Endodermal cell (in vitro differentiated cells): ENCODE measurements at places on chromosomes 5 and 9. TPM values are rescaled to one million over a fixed set of nuclear protein-coding genes. Genes with fewer than 3 reads are reported as not detected.
A peak's percentile ranks its signal among the peaks of the same experiment; 100 is the strongest.

Gene C1QTNF2
- 0.11 TPM in 1 of 2 replicates, not detected in the other for total RNA-seq

Gene PTRH1
- 8.7 to 17.0 TPM (median 15.2 TPM) in 3 replicates for total RNA-seq

Gene EGFLAM
- total RNA-seq: 2.0 to 4.4 TPM (median 3.5 TPM) in 3 replicates

Gene GLDC
- 4.4 to 11.3 TPM (median 8.9 TPM) in 3 replicates for total RNA-seq

Gene SRP19
- total RNA-seq: 65.4 and 69.6 TPM in 2 replicates

Gene DRD1
- 0.59 and 0.66 TPM in 2 replicates for total RNA-seq

DNA sequence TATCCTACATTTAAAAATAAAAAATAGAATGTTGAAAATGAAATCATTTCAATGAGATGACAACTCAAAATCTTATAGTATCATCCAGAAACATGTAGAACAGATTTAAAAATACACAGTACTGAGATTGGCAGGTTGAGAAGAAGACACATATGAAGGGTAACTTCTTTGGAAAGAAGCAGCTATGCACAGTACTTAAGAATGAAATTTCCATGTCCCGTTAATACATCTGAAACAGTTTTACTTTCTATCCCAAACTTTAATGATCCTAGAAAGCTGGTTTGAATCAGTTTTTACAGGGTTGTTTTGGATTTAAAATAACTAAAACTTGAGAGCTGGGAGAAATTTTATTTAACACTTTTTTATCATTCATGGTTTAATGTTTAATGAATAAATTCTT lies 36.0 kb upstream of the ARRDC3 start:
- H3K27me3 ChIP-seq: no peaks in the 10 kb centered on the region
- no peaks in the 10 kb centered on the region for H3K36me3 ChIP-seq
- H3K27ac ChIP-seq: no peak overlapping the region
- DNase-seq: no peak
- peaks cover 3% of the 10 kb centered on the region for H3K4me1 ChIP-seq

DNA sequence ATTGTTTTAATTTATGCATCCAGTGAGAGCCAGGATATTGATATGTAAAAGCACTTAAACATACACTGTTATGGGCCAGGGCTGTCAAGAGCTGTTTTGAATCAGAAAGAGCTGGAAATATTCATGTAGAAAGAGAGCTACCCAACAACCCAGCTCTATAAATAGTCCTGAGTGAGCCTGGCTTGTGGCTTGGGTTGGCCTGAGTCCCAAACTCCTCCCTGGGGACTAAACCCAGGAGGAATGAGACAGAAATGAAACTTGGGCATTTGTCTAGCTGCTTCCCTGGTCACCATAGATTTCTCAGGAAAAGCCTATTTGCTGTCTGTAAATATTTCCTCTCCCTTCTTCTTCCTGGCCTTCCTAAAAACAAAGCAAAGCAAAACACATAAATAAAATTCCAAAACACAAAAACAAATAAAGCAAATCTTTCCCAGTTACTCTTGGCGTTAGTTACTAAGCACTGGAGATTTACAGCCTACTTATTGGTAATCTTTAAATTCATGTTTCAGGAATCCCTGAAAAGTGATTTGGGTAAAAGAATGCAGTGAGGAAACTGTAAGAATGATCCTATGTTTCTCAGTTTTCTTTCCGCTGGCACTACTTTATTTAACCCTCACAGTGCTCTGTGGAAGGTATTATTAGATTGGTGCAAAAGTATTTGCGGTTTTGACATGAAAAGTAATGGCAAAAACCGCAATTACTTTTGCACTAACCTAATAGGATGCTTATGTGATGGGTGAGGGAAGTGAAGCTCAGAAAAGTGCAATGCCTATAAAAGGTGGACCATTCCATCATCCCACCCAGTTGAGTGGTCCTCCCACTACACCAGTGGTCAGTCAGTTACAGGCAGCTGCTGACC lies 111.8 kb downstream of the CARTPT start:
- H3K4me3 ChIP-seq: no peak overlapping the region
- no peaks in the 10 kb centered on the region for H3K27me3 ChIP-seq
- no peak overlapping the region for H3K27ac ChIP-seq
- no peak for DNase-seq
- H3K4me1 ChIP-seq: no peaks in the 10 kb centered on the region

DNA sequence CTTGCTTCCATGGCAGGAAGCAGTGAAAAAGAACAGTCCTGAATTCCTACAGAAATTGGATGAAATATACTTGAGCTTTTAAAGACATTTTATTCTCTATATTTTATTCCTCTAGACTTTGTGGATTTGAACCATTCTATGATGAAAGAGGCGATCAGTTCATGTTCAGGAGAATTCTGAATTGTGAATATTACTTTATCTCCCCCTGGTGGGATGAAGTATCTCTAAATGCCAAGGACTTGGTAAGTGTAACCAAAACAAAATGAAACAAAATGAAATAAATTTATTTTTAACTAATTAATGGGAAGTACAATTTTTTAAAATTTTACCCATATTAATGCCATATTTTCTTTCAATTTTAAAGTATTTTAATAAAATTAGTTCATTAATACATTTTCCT lies 34.1 kb downstream of the STARD4 start:
- no peak overlapping the region for H3K27ac ChIP-seq
- no peak for DNase-seq
- no peaks in the 10 kb centered on the region for H3K36me3 ChIP-seq
- H3K4me3 ChIP-seq: no peak overlapping the region

- H3K36me3 ChIP-seq: no peaks in the 10 kb centered on the region
- H3K4me1 ChIP-seq: no peaks in the 10 kb centered on the region
- DNase-seq: no peak
Measured at GRCh38 chr5:165913059-165913458, 2378.4 kb upstream of the WWC1 start.

GRCh38 chr9:106106396-106106795 lies 412.1 kb downstream of the TMEM38B start:
- H3K27ac ChIP-seq: no peak overlapping the region
- DNase-seq: no peak
- no peak overlapping the region for H3K4me3 ChIP-seq
- no peaks in the 10 kb centered on the region for H3K27me3 ChIP-seq
- no peaks in the 10 kb centered on the region for H3K4me1 ChIP-seq

GRCh38 chr5:127518319-127518621 lies 830 bp downstream of the PRRC1 start:
- no peaks in the 10 kb centered on the region for H3K4me1 ChIP-seq
- DNase-seq: no peak
- peaks cover 38% of the 10 kb centered on the region for H3K36me3 ChIP-seq
- peak overlapping the region; percentile 87 for H3K27ac ChIP-seq

- H3K4me3 ChIP-seq: no peak overlapping the region
- no peak overlapping the region for H3K27ac ChIP-seq
- H3K36me3 ChIP-seq: no peaks in the 10 kb centered on the region
- DNase-seq: no peak
Measured at GRCh38 chr5:158940977-158941376, 158.7 kb downstream of the EBF1 start.

DNA sequence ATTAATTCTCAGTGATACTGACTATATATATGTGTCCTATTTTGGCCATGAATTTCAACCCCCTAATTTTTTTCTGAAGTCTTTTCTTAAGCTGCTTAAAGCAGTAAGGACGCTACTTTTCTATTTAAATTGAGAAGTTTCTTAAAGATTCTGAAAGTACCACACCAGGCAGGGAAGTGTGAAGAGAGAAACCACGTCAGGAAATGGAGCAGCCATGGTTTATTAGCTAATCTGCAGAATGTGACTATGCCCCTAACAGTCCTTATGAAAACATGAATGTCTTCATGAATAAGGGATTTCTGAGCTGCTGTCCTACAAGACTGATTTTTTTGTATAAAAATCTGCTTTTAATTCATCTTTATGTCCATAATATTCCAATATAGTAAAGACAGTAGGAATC lies 1724.3 kb upstream of the C9orf72 start:
- H3K27ac ChIP-seq: no peak overlapping the region
- H3K4me3 ChIP-seq: no peak overlapping the region
- no peaks in the 10 kb centered on the region for H3K4me1 ChIP-seq
- no peaks in the 10 kb centered on the region for H3K27me3 ChIP-seq

- DNase-seq: peak; percentile 71
- H3K27me3 ChIP-seq: no peaks in the 10 kb centered on the region
- peaks cover 74% of the 10 kb centered on the region for H3K36me3 ChIP-seq
- H3K4me3 ChIP-seq: no peak overlapping the region
- no peaks in the 10 kb centered on the region for H3K4me1 ChIP-seq
Measured at GRCh38 chr9:100322954-100323536, 29.7 kb downstream of the TEX10 start.

DNA sequence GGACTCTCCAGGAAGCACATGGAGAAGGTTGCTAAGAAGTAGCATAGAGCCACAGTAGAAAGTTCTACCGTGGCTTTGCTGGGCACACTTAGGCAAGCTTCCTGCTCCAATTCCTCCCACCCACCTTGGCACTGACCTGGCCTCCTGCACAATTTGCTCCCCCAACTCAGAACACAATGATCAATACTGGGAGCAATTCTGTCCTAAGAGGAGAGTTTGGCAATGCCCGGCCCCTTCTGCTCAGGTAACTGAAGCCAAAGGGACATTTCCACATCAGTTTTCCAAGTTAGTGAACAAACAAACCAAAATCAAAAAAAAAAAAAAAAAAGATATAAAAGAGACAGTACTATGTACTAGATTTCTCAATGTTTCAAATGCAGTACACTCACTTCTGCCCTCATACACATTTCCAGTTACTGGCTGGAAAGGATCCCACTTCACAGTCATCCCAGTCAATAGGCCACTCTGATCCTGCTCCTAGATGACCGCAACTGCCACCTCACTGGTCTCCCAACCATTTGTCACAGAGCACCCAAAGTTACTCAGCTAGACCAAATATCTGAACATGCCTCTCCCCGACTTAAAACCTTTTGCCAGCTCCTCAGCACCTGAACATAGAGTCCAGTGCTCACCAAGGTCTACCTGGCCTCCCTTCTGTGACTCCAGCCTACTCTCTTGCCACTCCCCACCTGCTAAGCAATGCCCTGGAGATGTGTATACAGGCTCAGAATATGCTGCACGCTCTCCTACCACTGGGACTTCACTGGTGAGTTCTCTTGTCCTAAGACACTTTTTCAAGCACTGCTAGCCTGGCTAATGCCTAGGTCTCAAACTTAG lies 21.3 kb downstream of the ABCA1 start:
- H3K36me3 ChIP-seq: peaks cover 57% of the 10 kb centered on the region
- H3K27ac ChIP-seq: no peak overlapping the region
- no peak overlapping the region for H3K4me3 ChIP-seq
- peaks cover 32% of the 10 kb centered on the region for H3K4me1 ChIP-seq

- H3K4me3 ChIP-seq: no peak overlapping the region
- H3K36me3 ChIP-seq: no peaks in the 10 kb centered on the region
- no peak for DNase-seq
- H3K4me1 ChIP-seq: no peaks in the 10 kb centered on the region
- H3K27ac ChIP-seq: no peak overlapping the region
- no peaks in the 10 kb centered on the region for H3K27me3 ChIP-seq
Measured at GRCh38 chr5:81794226-81794625, 43.3 kb upstream of the SSBP2 start.

DNA sequence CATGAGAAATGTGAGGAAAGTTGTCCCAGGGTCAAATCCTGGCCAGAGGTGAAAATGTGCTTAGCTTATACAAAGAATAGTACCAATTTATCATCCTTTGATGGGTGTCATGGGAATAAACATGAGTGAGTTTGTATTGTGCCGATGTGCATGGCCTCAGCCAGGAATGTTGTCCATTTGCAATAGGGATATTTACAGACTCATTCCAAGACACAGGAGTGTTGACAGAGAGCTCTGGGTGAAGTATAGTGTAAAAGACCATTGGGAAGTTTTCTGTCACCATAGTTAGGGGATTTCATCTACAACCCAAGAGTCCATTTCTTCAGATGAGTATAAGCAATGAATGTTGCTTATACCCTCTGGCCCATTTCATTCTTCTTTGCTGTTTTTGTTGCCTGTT lies 160.1 kb downstream of the DMAC1 start:
- no peak for DNase-seq
- H3K27me3 ChIP-seq: no peaks in the 10 kb centered on the region
- no peak overlapping the region for H3K27ac ChIP-seq
- no peaks in the 10 kb centered on the region for H3K4me1 ChIP-seq

DNA sequence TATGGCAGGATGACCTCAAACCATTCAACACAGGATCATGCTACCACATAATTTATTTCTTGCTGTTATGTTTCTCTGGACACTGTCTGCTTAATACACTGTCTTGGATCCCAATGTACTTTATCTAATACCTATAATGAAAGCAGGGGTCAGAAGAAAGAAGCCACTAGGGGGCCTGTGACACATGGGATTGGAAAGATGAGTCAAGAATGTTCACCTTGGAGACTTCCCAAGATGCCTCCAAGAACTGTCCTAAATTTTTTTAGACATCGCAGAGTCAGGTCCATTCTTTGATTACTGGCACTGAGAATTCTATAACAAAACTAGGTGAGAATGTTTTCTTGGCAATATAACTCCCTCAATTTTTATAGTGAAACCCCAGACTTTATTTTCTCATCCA lies 305.8 kb upstream of the SMARCA2 start:
- H3K27ac ChIP-seq: no peak overlapping the region
- no peaks in the 10 kb centered on the region for H3K4me1 ChIP-seq
- no peaks in the 10 kb centered on the region for H3K36me3 ChIP-seq

GRCh38 chr5:175060257-175060656 lies 335.9 kb downstream of the MSX2 start:
- no peaks in the 10 kb centered on the region for H3K4me1 ChIP-seq
- no peak overlapping the region for H3K4me3 ChIP-seq
- H3K36me3 ChIP-seq: no peaks in the 10 kb centered on the region
- H3K27ac ChIP-seq: no peak overlapping the region

- H3K36me3 ChIP-seq: no peaks in the 10 kb centered on the region
- no peak overlapping the region for H3K4me3 ChIP-seq
- H3K4me1 ChIP-seq: no peaks in the 10 kb centered on the region
- H3K27ac ChIP-seq: no peak overlapping the region
- H3K27me3 ChIP-seq: no peaks in the 10 kb centered on the region
- DNase-seq: no peak
Measured at GRCh38 chr9:34311499-34312185, 17.4 kb downstream of the KIF24 start.

DNA sequence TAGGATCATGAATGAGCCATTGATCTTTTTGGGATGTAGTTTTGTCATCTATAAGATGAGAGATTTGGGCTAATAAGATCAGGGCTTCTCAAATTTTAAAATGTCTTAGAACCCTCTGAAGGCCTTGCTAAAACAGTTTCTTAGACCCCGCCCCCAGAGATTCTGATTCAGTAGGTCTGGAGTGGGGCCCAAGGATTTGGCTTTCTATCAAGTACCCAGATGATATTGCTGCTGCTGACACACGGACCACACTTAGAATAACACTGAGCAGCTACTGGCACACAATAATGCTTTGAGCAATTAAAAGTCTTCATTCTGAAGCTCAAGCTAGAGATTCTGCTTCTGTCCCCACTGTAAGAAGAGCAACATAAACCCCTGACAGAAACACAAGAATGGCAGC lies 216.7 kb downstream of the SMARCA2 start:
- no peaks in the 10 kb centered on the region for H3K27me3 ChIP-seq
- no peak for DNase-seq
- peaks cover 41% of the 10 kb centered on the region for H3K36me3 ChIP-seq
- no peak overlapping the region for H3K4me3 ChIP-seq
- H3K4me1 ChIP-seq: peaks cover 4% of the 10 kb centered on the region
- H3K27ac ChIP-seq: no peak overlapping the region

GRCh38 chr9:107628444-107628843 lies 138.9 kb upstream of the KLF4 start:
- peaks cover 29% of the 10 kb centered on the region for H3K27me3 ChIP-seq
- H3K4me1 ChIP-seq: no peaks in the 10 kb centered on the region
- no peaks in the 10 kb centered on the region for H3K36me3 ChIP-seq
- no peak overlapping the region for H3K27ac ChIP-seq
